CD8-positive, alpha-beta T cell (primary cell): ENCODE measurements at places on chromosomes 2 and 18.

- DNase-seq: no peak
Observed at GRCh38 chr18:55515941-55516710, 71.9 kb downstream of the TCF4 start.

GRCh38 chr2:126890551-126891450, 7.9 kb upstream of the TEX51 start:
- no peak for DNase-seq

GRCh38 chr2:70789304-70790135, 923 bp downstream of the FIGLA start:
- peak; percentile 69 for DNase-seq

DNA sequence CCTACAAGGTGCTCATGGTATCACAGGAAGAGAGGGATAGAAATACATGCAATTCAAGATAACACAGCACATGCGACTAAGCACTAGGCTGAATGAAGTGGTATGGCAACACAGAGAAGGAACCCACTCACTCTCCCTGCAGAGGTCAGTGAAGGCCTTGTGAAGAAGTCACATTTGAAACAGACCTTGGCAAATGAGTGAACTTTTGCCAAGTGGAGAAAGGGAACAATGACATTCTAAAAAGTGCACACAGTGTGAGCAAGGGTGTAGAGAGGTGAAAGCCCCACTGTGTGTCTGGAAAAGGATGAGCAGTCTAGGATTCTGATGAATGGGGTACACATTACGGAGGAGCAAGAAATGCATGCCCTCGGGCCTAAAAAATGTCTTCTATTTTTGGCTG, 23.3 kb downstream of the KLF7 start:
- DNase-seq: no peak

GRCh38 chr2:219521066-219521880, 7.0 kb downstream of the ASIC4 start:
- no peak for DNase-seq
